Esophagus muscularis mucosa (tissue), 4 donors: ENCODE measurements at places on chromosomes 5 and 9. TPM values are rescaled to one million over a fixed set of nuclear protein-coding genes. Genes with fewer than 3 reads are reported as not detected.

MCCC2 gene
- 23.3 TPM for total RNA-seq

DNA sequence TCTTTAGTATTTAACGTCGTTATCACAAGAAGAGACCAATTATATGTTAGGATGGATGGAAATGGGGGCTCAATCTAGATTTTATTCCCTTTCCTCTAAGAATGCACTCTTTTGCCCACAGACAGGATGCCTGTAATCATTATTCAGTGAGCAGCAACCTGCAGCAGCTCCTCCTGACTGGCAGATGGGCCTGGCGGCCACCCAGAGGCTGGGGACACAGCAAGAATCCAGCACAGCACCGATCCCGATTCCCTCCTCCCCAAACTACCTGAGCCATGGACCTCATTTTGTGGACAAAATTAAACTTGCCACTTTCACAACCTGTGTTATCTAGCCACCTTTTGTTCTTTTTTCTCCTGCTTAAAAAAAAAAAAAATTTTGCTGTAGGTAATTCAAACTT, 101.0 kb downstream of the USP20 start:
- no peaks in the 10 kb centered on the region for H3K27me3 ChIP-seq
- no peak overlapping the region for H3K4me3 ChIP-seq
- DNase-seq: no peak
- peak overlapping the region; percentile 81 for H3K27ac ChIP-seq
- H3K4me1 ChIP-seq: peaks cover 88% of the 10 kb centered on the region

GRCh38 chr5:6590581-6590980, 42.3 kb downstream of the NSUN2 start:
- no peak overlapping the region for H3K27ac ChIP-seq
- no peaks in the 10 kb centered on the region for H3K4me1 ChIP-seq
- DNase-seq: no peak
- no peak overlapping the region for H3K4me3 ChIP-seq
- no peaks in the 10 kb centered on the region for H3K36me3 ChIP-seq

DNA sequence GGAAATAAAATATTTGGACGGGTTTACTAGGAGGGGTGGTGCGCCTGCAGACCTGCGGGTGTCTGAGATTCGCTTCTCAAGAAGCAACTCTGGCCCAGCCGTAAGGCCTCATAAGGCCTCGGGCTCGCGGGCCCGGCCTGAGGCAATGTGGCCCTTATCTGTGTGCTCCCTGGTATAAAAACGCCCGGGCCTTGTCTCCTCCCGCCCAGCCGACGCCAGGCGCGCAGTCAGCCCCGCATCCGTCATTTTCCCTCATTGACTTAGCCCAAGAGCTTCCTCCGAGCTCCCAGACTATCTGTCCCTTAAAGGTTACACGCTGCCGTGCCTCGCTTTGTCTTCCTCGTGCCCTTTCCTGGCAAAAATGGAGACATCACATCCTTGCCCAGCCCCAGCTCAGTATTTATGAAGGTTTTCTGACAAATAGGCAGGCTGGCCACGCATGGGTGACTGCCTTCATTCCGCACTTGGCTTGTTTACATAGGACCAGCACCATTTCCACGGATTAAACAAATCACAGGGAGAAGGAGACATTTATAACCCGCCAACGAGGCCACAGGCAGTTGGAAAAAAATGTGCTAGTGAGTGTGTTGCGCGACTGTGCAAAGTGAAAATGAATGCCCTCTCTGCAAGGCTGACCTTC, 74.5 kb upstream of the TBCA start:
- H3K4me3 ChIP-seq: peak overlapping the region; percentile 71
- H3K4me1 ChIP-seq: peaks cover 25% of the 10 kb centered on the region
- no peaks in the 10 kb centered on the region for H3K36me3 ChIP-seq
- H3K27ac ChIP-seq: peak overlapping the region; percentile 48

GRCh38 chr5:97601651-97602050, 418.6 kb upstream of the RIOK2 start:
- H3K36me3 ChIP-seq: no peaks in the 10 kb centered on the region
- no peak overlapping the region for H3K4me3 ChIP-seq
- no peak for DNase-seq
- H3K4me1 ChIP-seq: no peaks in the 10 kb centered on the region
- H3K27ac ChIP-seq: no peak overlapping the region

- no peaks in the 10 kb centered on the region for H3K27me3 ChIP-seq
- no peak overlapping the region for H3K4me3 ChIP-seq
- no peaks in the 10 kb centered on the region for H3K4me1 ChIP-seq
- no peak for DNase-seq
- no peak overlapping the region for H3K27ac ChIP-seq
Measured at GRCh38 chr9:5876711-5877110, 14.0 kb upstream of the MLANA start.

MAP1B gene
- total RNA-seq: 963 TPM

CACFD1 gene
- 17.4 TPM for total RNA-seq

DNA sequence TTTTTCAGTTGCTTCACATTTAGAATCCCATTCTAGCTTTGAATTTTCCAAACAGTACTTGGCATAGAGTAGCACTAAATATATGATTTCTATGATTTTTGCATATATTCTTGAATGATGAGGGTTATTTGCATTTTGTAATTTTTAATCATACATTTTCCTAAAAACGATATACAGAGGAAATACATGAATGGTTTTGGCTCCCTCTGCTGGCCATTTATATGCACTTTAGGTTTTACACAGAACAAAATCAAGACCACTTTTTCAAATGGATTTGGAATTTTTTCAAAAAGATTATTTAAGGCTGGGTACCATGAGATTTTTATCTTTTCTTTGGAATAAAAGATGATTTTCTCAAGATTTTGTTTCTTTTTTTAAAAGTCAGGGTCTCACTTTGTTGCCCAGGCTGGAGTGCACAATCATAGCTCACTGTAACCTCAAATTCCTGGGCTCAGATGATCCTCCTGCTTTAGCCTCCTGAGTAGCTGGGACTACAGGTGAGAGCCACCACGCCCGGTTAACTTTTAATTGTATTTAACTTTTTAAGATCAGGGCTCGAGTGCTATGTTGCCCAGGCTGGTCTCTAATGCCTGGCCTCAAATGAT, 16.7 kb upstream of the COMMD10 start:
- no peak for DNase-seq
- H3K27me3 ChIP-seq: no peaks in the 10 kb centered on the region
- no peak overlapping the region for H3K27ac ChIP-seq
- H3K4me1 ChIP-seq: no peaks in the 10 kb centered on the region

GRCh38 chr9:106577121-106577520, 285.8 kb upstream of the ZNF462 start:
- H3K27ac ChIP-seq: no peak overlapping the region
- H3K4me3 ChIP-seq: no peak overlapping the region
- no peak for DNase-seq
- no peaks in the 10 kb centered on the region for H3K4me1 ChIP-seq

HK3 gene
- total RNA-seq: 11.6 TPM

GRIN3A gene
- total RNA-seq: 0.57 TPM

DNA sequence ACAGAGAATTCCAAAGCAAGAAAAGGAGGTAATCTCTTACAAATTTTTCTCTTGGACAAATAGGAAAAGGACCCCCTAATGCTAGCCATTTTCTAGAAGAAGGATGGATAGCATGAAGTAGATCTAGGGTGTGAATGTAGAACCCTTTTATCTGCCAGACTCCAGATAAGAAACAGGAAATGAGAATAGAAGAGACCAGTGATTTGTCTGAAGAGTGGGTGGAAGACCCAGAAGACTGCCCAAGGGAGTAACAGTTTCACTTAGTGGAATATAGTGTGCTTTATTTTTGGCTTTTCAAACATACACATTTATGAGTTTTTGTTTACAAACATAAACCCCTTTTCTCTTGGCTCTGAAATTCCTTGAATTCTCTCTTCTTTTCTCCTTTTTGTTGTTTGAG, 25.0 kb downstream of the ECM2 start:
- no peak overlapping the region for H3K27ac ChIP-seq
- H3K4me3 ChIP-seq: no peak overlapping the region
- peaks cover 62% of the 10 kb centered on the region for H3K4me1 ChIP-seq
- no peak for DNase-seq

GRCh38 chr9:74413876-74414275, 83.3 kb upstream of the RORB start:
- H3K36me3 ChIP-seq: no peaks in the 10 kb centered on the region
- no peaks in the 10 kb centered on the region for H3K27me3 ChIP-seq
- no peak overlapping the region for H3K4me3 ChIP-seq
- no peak for DNase-seq
- no peak overlapping the region for H3K27ac ChIP-seq
- H3K4me1 ChIP-seq: no peaks in the 10 kb centered on the region

DNA sequence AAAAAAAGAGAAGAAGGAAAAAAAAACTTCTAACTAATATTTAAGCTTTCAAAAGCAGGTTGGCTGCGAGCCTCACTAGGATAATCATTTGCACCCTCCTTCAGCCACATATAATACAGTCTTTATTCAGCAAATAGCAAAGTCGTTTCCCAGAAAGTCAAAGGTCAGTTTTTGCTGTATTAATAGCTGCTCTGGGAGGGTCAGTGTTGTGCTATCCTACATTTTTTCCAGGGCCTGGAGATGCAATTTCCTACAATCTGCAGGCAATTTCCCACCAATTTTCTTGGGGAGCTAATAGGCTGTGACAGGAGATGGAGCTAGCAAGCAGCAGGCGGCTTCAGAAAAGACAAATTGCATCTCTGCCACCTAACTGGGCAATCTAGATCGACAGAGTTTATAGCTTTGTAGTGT, 136.8 kb downstream of the TLE1 start:
- H3K36me3 ChIP-seq: no peaks in the 10 kb centered on the region
- no peaks in the 10 kb centered on the region for H3K27me3 ChIP-seq
- DNase-seq: no peak
- peaks cover 19% of the 10 kb centered on the region for H3K4me1 ChIP-seq

DNA sequence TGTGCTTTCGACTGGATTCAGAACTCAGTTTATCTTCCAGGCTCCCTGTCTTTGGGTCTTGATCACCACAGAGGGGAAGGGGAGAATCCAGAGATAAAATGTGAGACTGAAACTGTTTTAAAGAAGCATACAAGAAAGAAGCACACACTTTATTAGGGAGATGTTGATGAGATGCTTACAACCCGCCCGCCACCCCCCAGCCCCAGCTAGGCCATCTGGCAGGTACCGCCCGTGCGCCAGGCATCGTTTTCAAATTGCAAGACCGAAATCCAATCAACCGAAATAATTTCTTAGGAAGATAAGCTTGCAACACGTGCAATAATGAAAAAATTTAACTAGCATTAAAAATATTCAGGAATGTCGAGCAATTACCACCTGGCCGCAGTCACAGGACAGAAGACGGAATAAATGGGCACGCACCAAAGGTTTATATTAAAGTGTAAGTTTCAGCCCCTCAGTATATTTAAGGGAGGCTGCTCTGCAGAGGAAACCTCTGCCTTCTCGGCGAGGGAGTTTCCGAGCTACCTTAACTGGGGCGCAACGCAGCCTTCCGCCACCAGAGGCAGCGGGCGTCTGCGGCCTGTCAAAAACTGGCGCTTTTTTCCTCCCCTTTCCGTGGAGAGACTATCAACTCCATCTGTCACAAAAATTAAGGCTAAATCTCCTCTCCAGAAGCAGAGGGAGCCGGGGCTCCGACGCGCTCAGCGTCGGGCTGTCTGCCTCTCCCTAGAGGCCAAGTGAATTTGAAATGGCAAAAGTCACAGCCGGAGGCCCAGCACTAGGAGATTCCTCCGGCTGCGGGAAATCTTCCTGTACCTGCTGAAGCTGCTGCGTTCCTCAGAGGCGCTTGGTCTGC, 996 bp upstream of the GAS1 start:
- peak overlapping the region; percentile 89 for H3K27ac ChIP-seq
- no peaks in the 10 kb centered on the region for H3K36me3 ChIP-seq
- H3K4me1 ChIP-seq: peaks cover 37% of the 10 kb centered on the region
- H3K27me3 ChIP-seq: no peaks in the 10 kb centered on the region
- peak; percentile 94 for DNase-seq

TMEM215 gene
- 0.06 TPM for total RNA-seq

GRCh38 chr9:68974431-68974830, 39.5 kb downstream of the PRKACG start:
- H3K4me1 ChIP-seq: peaks cover 6% of the 10 kb centered on the region
- no peaks in the 10 kb centered on the region for H3K27me3 ChIP-seq
- H3K4me3 ChIP-seq: peak overlapping the region; percentile 13

TAF1L gene
- total RNA-seq: not detected

SLC25A48 gene
- 0.40 TPM for total RNA-seq

- H3K36me3 ChIP-seq: no peaks in the 10 kb centered on the region
- H3K4me3 ChIP-seq: no peak overlapping the region
- H3K27ac ChIP-seq: peak overlapping the region; percentile 39
- no peak for DNase-seq
- H3K27me3 ChIP-seq: no peaks in the 10 kb centered on the region
- peaks cover 13% of the 10 kb centered on the region for H3K4me1 ChIP-seq
Measured at GRCh38 chr5:40551496-40552491, 127.9 kb upstream of the PTGER4 start.

DNA sequence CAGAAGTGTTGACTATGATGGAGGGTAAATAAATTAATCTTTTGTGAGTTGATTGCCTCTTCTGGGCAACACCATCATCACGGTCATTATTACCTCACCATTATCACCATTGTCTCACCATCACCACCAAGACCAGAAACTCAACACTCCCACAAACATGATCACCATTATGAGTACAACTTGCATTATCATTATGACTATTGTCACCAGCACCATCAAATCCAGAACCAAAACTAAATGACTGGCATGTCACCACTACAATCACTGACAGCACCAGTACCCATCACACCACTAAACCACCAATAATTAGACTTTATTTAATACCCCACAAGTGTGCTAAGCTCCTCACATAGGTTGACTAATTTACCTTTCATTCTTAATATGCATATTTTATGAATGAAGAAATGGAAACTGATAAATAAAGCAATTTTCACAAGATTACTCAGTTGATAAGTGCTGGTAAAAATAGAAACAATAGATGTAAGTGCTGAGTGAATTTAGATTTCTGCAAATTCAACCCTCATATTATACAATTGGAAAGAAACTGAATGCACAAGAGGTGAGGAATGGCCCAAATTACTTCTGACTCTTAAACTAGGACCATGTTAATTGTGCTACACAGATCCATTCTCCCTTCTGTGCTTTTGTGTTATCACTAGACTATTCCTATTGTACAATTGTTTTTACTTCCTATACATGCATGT, 517.8 kb upstream of the PAPPA start:
- DNase-seq: no peak
- H3K4me1 ChIP-seq: no peaks in the 10 kb centered on the region
- no peak overlapping the region for H3K27ac ChIP-seq
- H3K27me3 ChIP-seq: no peaks in the 10 kb centered on the region
- no peaks in the 10 kb centered on the region for H3K36me3 ChIP-seq
- no peak overlapping the region for H3K4me3 ChIP-seq

C5orf58 gene
- total RNA-seq: not detected

GRCh38 chr9:16192403-16193017, 639.7 kb downstream of the CCDC171 start:
- H3K4me1 ChIP-seq: peaks cover 20% of the 10 kb centered on the region
- H3K27me3 ChIP-seq: no peaks in the 10 kb centered on the region
- no peak overlapping the region for H3K4me3 ChIP-seq

DNA sequence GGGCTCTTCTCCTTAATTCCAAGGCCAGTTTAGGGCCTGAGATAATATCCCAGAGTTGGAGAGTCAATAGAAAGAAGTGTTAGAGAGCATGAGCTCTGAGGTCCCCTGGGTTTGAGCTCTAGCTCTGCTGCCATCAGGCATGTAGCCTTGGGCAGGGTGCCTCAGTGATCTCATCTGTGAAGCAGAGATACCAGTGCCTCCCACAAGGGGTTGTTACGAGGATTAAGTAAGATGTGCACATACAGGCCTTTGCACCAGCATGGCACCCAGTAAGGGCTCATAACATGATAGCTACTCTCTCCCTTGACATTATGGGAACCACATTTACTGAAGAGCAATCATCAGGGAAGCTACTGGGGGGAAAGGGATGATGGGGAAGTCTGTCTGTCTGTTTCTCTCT, 265.7 kb downstream of the HSPA4 start:
- H3K27ac ChIP-seq: no peak overlapping the region
- H3K4me1 ChIP-seq: no peaks in the 10 kb centered on the region
